Neural progenitor cell (in vitro differentiated cells): ENCODE measurements at places on chromosomes 3 and 15.
A peak's percentile ranks its signal among the peaks of the same experiment; 100 is the strongest.

- DNase-seq, result no peak
Observed at GRCh38 chr3:164806188-164806587, 272.1 kb downstream of the SI start.

- DNase-seq, result peak; percentile 42
Observed at GRCh38 chr3:118636841-118637240, 397.8 kb downstream of the IGSF11 start.

GRCh38 chr3:150104564-150104963 is 133.9 kb upstream of the PFN2 start:
- DNase-seq, result no peak

DNA sequence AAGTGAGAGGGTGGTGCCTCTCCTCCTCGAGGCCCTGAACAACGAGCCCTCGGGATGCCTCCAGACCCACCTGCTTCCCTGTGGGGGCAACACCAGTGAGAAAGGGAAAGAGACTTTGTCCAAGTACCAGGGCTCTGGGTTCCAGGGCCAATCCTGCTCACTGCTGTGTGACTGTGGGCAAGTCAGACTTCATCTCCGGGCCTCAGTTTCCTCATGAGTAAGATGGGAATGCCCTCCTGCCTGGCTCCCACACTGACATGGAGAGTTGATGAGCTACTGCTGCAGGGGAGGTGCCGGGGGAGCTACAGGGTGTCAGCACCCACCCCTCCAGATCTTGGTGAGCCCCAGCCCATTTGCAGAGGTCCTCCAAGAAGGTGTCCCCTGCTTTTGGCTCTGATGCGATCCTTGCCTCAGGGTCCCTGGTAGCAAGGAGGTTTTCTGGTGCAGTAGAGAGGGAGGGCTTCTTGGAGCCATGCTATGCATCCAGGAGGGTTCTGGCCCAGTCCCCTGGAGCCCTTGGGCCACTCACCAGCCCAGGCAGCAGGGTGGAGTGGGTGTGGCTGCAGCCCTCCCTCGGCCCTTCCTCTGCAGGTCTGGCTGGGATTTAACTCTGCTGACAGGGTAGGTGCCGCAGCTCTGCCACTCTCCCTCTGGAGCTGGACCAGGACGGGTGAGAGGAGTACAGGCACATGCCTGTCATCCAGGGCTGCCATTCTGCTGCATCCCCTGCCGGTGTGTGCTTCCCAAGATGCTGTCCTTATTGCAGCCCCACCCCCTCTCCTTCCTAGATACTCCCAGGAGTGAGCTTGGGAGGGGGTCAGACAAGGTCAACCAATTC is 26.9 kb downstream of the LOXL1 start:
- no peak for DNase-seq

GRCh38 chr3:9079676-9080075 is 116.4 kb upstream of the RAD18 start:
- DNase-seq, result no peak

DNA sequence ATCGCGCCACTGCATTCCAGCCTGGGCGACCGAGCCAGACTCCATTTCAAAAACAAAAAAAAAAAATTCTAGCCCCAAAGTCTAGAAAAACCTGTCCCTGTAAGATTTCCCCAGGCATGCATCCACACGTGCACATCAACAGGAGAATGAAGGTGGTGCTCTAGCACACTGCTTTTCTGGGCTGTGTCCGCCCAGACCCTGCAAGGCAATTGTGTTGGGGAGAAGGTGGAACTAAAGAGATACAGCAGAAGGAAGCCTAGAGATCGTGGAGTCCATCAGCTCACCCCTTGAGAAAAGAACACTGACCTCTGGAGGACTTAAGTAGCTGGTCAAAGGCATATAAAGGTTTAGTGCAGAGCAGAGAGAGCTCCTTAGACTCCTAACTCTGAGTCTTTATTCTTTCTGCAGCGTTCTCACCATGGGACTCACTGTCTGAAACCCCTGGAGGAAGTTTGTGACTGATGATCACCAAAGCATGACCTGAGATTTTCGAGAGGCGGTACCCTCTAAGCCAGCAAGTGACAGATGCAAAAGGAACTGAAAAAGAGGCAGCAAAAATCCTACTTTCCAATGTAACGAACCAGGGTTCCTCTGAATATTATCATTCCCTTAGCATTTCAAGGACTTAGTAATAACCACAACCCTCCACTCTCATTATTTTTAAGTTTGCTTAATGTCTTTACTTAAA is 179.8 kb downstream of the MEX3B start:
- DNase-seq, result no peak
